Mesenteric fat pad (tissue), 1 donor: ENCODE measurements at places on chromosomes 7 and 10.

GRCh38 chr7:41630741-41631140 is 72.1 kb downstream of the INHBA start:
- no peak for DNase-seq

DNA sequence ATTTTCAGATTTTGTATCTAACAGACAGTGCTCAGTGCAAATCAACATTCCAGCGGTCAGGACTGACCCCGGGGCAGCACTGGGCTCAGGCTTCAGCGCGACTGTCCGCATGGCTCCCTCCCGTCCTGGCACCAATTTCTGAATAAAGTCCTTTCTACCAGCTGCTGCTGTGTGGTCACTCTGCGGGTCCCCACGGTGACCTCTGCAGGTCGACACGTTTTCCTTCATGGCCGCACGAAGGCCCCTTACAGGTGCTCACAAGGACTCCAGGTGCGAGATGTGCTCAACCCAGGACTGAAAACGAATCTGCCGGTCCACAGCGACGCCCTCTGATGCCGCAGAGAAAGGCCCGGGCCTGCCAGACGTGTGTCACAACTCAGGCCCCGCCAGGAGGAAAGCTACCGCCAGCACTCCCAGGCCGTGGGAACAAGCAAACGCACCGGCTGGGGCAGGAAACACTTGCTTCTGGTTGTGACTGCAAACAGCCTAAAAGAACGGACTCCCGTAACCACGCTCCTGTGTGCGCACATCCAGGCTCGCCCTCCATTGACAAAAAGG is 3.7 kb upstream of the UTF1 start:
- no peak for DNase-seq

- DNase-seq = no peak
Observed at GRCh38 chr10:101723176-101723575, 28.2 kb upstream of the FBXW4 start.

GRCh38 chr7:133479456-133480065 is 226.7 kb downstream of the EXOC4 start:
- DNase-seq = no peak

GRCh38 chr7:93245525-93246432 is 13.6 kb downstream of the VPS50 start:
- no peak for DNase-seq

DNA sequence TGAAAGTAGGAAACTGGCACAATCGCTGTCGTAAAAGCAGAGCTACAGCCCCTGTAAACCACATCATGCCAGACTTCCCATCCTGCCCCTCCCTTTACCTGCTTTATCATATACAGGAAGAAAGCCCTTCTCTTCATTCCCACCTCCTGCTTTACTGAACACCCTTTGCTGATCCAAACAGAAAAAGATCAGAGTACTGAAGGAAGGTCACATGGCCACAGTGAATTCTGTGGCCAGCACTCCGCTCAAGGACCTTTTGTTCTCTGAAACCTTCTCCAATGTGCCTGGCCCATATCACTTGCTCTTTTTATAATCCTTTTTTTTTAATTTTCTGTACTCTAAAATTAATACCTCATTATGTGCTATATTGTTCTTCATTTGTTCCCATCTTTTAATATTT is 108.8 kb upstream of the LRGUK start:
- no peak for DNase-seq

DNA sequence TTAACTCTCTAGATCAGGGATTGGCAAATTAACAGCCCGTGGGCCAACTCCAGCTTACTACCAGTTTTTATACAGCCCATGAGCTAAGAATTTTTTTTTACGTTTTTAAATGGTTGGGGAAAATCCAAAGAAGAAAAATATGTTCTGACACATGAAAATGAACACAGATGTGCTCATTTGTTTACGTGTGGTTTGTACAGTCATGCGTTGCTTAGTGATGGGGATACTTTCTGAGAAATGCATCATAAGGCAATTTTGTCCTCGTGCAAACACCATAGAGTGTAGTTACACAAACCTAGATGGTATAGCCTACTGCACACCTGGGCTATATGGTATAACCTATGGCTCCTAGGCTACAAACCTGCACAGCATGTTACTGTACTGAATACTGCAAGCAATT is 8.3 kb upstream of the SMKR1 start:
- no peak for DNase-seq

DNA sequence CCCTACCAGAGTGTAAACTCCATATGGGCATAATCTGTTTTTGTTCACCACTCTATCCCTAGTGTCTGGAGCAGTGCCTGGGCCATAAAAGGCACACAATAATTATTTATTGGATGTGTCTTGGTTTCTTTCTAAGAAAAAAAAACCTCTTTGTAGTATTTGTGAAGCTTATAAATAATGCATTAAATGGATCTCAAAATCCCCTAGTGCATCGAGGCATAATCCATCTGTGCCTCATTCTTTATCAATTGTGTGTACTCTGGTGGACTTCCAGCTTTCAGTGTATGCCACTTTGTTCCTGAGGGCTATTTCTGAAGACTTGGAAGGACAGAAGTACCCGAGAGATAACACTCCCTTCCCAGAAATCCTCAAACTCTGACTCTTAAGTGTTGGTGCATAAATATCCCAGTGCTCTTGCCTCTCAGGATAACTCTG is 255.0 kb upstream of the PHYHIPL start:
- no peak for DNase-seq

GRCh38 chr10:112082120-112082519 is 101.4 kb downstream of the GPAM start:
- no peak for DNase-seq

GRCh38 chr7:45435131-45435530 is 139.0 kb upstream of the ADCY1 start:
- no peak for DNase-seq

DNA sequence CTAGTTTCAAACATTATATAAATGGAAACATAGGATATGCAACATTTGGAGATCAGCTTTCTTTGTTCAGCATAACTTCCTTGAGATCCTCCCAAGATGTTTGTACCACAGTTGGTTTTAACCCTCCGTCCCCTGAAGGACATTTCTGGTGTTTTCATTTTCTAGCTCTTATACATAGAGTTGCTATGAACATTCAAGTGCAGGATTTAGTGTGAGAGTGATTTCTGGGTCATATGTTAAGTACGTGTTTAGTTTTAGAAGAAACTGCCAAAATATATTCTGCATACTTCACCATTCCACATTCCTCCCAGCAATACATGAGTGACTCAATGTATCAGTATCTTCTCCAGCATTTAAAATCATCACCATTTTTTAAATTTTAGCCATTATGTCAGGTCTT is 588.7 kb upstream of the PFKP start:
- no peak for DNase-seq

DNA sequence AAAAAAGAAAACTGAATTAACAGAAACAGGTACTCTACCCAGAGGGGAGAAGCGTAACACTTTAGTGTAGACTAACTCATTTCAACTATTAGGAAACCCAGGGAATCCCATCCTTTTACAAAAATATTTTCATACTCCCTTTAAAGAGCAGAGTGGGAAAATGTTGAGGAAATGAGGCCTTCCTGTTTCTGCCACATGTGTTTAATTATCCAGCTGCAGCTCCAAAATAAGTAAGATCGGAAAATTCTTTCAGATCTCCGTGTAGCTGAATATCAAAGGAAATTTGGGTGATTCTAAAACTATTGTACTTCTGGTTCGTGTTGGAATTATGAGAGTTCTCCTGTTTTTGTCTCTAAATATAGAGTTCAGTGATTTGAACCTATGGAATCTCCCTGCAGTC is 58.0 kb upstream of the CAV2 start:
- no peak for DNase-seq

DNA sequence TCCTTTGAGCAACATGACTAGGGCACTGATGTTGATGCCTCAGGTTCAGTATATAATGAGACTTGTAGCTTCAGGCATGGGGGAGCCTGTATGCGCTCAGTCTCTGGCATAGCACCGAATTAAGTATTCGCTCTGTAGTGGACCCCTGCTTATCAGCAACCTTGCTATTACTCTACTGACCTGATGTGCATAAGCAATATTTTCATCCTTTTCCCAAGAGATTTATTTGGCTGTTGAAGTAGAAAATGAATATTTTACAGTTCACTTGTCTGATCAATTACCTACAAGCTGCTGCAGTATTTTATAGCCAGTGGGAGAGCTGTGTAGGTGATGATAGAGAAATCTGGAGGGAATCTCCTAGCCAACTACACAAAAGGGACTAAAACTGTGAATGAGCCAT is 781.6 kb upstream of the PHF14 start:
- no peak for DNase-seq

GRCh38 chr10:34139559-34139958 is 675.5 kb downstream of the PARD3 start:
- no peak for DNase-seq

DNA sequence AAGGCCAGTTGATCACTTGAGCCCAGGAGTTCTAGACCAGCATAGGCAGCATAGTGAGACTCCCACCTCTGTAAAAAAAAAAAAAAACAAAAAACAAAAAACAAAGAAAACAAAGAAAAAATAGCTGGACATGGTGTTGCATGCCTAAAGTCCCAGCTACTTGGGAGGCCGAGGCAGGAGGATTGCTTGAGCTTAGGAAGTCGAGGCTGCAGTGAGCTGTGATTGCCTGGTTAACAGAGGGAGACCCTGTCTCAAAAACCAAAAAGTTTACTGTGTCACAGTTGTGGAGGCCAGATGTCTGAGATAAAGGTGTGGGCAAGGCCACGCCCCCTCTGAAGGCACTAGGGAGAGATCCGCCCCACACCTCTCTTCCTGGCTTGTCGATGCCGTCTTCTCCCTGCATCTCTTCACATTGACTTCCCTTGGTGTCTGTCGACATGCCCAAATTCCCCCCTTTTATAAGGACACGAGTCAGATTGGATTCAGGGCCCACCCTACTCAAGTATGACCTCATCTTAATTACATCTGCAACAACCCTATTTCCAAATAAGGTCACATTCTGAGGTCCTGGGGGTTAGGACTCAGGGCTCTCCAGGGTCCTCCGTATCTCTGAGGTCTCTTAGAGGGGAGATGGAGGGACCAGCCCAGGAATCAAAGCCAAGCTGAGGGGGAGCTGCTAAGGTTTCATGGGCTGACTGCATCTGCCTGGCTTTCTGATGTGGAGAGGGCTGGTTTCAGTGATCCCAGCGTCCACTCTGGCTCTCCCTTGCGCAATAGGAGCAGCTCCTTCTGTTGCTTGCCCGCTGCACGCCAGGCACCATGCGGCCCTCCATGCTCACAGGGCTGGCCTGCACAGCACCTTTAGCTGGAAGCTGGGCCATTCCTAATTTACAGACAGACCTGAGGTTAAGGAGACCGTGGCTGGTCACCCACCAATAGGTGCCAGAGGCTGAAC is 23.1 kb downstream of the AGAP3 start:
- no peak for DNase-seq

DNA sequence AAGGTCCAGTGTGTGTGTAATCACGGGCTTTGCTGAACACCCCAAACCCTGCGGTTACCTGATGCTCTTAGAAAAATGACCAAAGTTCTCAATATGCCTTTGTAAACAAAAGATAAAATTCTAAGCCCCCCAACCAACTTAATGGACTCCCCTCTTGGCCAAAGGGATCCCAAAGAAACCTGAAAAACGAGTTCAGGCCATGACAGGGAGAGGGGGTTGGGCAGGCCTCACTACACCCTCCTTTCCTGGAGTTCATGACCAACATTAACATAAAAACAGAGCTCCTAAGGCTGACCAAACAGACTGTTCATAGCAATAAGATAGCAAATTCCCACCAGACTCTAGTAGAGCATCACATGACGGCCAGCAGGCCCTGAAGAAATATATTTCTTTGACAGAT is 3.0 kb upstream of the VIPR2 start:
- peak; percentile 28 for DNase-seq

GRCh38 chr7:1695800-1696454 is 25.9 kb downstream of the ELFN1 start:
- DNase-seq = peak; percentile 78

- no peak for DNase-seq
Observed at GRCh38 chr7:140161047-140161446, 15.7 kb downstream of the KDM7A start.

DNA sequence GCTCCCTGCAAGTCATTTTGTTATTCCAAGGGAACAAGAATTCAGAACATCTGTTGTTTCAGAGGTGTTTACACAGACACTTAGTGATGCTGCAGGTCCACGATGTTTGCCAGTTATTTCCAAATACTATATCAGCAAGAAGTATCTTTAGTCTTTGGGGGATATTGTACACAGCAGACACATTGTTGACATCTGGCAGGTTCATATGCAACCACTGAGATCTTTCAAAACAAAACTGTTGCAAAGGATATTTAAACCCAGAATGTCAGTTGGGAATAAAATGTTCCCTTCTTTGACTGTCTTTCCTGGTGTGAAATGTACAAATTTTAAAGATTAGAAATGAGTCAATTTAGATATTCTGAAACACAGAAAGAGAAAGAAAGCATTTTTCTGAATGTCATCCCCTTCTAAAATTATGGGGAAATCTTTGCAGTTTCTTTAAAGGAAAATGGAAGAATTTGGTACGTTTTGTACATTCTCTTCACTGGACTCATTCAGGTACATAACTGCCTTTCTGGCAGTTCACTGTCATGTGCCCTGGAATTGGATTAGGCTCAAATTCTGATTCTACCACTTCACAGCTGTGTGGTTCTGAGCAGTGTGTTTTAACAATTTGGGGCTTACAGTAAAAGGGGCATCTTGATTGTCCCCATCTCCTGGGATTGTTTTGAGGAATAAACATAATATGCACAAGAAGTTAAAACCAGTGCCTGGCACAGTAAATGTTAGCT is 40.3 kb upstream of the CELF2 start:
- no peak for DNase-seq

GRCh38 chr10:48658243-48658974 is 26.3 kb upstream of the WDFY4 start:
- no peak for DNase-seq

DNA sequence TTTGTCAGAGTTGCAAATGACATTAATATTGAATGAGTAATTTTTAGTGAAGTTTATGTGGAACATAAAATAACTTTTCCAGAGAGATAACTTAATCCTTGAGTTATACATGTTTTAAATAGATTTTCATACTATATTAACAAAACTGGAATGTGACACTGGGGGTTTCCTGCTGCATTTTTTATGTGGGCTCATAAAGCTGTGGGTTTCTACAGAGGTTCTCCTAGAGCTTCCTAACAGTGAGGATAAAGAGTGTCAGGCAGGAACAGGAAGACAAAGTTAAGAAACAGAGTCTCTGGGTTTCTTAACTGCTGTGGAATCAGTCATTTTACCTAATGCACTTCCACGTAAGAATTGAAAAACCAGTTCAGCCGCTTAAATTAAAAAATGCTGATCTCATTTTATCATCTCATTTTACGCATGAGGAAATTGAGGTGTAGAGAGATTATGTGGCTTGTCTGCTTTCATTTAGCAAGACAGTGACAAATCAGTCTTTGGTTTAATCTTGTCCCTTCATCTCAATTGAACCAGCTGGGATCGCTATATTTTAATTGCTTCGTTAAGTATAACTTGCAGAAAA is 5.0 kb downstream of the CD36 start:
- DNase-seq = no peak

DNA sequence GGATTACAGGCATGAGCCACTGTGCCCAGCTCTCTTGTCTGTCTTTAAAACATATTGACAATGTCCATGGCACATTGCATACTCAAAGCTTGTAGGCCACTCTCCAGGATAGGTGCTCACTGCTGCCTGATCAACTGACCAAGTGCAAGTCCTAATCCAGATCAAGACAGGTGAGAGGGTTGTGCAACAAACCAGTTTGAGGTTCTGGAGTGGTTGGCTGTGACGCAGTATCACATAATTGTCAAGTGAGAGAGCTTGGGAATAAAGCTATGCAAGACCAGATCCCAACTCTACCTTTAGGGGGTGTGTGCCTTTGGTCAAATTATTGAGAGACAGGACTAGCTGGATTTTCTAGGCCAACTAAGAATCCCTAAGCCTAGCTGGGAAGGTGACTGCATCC is 43.0 kb upstream of the OPN4 start:
- DNase-seq = no peak
